ENCODE measurements at places on chromosomes 11 and 22. TPM values are rescaled to one million over a fixed set of nuclear protein-coding genes. Genes with fewer than 3 reads are reported as not detected.

BRMS1 gene
- total RNA-seq, result 37.8 TPM

HBG1 gene
- total RNA-seq, result not detected

OR51E2 gene
- not detected for total RNA-seq

DNA sequence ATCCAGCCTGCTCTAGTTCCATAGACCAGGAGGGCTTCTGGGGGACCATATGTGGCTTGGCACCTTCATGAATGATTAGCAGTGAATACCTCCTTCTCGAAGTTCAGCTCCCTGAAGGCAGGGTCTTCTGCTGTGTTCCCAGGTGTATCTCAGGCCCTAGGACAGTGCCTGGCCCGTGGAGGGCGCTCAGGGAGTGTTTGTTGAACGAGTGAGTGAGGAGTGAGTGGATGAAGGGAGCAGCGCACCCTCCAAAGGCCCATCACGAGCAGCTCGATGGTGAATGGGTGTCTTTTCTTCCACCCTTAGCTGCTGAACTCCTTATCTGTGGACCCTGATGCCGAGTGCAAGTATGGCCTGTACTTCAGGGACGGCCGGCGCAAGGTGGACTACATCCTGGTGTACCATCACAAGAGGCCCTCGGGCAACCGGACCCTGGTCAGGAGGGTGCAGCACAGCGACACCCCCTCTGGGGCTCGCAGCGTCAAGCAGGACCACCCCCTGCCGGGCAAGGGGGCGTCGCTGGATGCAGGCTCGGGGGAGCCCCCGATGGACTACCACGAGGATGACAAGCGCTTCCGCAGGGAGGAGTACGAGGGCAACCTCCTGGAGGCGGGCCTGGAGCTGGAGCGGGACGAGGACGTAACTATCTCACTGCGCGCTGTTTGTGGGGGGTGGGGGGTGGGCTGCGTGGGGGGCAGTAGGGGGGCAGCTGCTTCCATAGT, 9.5 kb downstream of the ANO1 start:
- H3K4me3 ChIP-seq, result no peak overlapping the region
- no peak overlapping the region for H3K27ac ChIP-seq
- DNase-seq, result no peak

RFPL3 gene
- total RNA-seq, result not detected

CAPN5 gene
- total RNA-seq, result 7.2 TPM

GRCh38 chr11:67629386-67630227, at the start of gene NUDT8:
Gene NUDT8, minus strand, starts transcription at chr11:67629937. Its CDS starts 26 bp downstream, at chr11:67629911.
- peak within 1 kb of the TSS; percentile 87 for H3K27ac ChIP-seq
- H3K4me3 ChIP-seq, result peak within 1 kb of the TSS; percentile 80
- peak; percentile 91 for DNase-seq
- no peaks in the 10 kb centered on the region for H3K36me3 ChIP-seq
- no peaks in the 10 kb centered on the region for H3K27me3 ChIP-seq

- no peaks in the 10 kb centered on the region for H3K36me3 ChIP-seq
- H3K27me3 ChIP-seq, result no peaks in the 10 kb centered on the region
- H3K27ac ChIP-seq, result peak overlapping the region; percentile 94
- peak overlapping the region; percentile 79 for H3K4me3 ChIP-seq
- DNase-seq, result peak; percentile 82
Measured at GRCh38 chr11:67352546-67353316, 615 bp downstream of the POLD4 start.

DNA sequence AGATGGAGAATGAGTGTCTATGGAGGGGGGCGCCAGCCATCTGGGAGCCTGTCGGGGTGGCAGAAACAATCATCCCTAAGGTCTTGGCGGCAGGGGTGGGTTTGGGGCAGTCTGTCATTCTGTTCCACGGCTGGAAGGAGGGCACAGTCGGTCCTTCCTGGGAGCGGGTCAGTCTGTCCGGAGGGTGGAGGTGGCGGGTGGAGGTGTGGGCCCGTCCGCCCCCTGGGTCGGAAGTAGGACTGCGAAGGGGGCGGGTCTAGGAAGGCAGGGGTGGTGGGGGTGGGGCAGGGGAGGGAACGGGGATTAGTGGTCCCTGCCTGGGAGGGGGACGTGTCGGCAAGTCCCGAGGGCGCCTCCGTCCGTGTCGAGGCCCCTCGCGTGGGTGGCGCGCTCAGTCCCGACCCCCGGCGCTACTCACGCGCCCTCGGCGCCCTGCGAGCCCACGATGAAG, 461 bp downstream of the TBC1D10A start:
- peak overlapping the region; percentile 87 for H3K4me3 ChIP-seq
- H3K27ac ChIP-seq, result peak overlapping the region; percentile 90
- no peak for DNase-seq
- H3K27me3 ChIP-seq, result no peaks in the 10 kb centered on the region

DNA sequence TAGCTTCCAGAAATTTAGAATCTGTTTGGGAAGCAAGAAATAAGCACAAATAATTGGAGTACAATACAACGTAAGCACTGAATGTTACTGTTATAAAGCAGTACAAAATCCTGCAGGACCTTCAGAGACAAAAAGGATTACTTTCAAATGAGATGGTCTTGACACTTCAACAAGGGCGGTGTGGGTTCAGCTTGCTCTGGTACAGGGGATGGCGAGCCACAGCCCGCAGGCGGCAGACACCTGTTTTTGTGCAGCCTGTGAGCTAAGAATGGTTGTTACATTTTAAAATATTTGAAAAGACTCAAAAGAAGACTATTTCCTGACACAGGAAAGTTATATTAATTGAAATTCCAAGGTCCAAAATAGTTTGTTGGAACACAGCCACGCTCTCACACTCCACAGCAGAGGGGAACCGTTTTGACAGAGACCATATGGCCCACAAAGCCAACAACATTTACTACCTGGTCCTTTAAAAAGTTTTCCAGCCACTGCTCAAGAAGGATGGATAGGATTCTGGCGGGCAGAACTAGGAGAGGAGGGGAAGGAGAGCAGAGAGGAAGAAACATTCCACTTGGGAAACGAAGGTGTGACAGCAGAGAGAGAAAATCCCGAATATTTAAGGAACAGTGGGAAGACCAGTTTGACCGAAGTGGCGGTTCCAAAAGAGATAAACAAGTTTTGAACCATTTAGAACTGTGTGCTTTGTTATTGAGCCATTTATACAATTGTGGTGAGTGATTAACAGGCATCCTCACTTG, 6.3 kb downstream of the PRDM10 start:
- no peak overlapping the region for H3K27ac ChIP-seq
- no peak overlapping the region for H3K4me3 ChIP-seq
- no peaks in the 10 kb centered on the region for H3K36me3 ChIP-seq
- H3K27me3 ChIP-seq, result no peaks in the 10 kb centered on the region
- peaks cover 19% of the 10 kb centered on the region for H3K4me1 ChIP-seq

PACSIN3 gene
- 28.6 TPM for total RNA-seq

DNA sequence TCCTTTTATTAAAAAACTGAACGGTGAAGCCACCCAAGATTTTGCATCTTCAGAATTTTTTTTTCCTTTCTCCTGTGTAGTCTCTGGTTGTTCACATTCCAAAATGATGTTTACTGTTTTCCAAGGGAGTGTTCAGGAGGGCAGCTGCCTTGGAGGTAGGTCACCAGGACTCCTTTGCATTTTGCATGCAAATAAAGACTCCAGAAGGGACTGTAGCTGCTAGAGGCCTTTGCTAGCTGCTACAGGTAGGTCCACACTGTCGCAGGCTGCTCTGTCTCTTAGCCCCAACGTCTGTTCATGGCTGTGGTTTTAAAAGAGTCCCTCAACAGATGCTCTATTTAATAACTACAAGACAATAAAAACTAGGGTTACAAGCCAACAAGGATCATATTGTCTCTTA, 11.4 kb downstream of the CTSC start:
- H3K36me3 ChIP-seq, result peaks cover 39% of the 10 kb centered on the region
- DNase-seq, result no peak
- peaks cover 24% of the 10 kb centered on the region for H3K4me1 ChIP-seq
- no peak overlapping the region for H3K27ac ChIP-seq
- H3K4me3 ChIP-seq, result no peak overlapping the region

CFAP300 gene
- 7.2 TPM for total RNA-seq

DNA sequence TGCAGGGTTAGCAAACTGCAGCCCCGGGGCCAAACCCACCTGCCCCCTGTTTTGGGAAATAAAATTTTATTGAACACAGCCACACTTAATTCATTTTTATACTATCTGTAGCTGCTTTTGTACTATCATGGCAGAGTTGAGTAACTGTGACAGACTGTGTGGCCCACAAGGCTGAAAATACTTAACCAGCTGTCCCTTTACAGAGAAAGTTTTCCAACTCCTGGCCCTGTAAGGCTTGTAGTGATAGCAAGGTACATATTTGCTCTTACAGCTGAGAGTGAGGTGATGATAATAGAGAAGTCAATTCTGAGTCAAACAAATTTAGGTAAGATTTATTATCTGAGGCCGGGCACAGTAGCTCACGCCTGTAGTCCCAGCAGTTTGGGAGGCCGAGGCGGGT, 87.4 kb upstream of the SLC6A5 start:
- H3K27ac ChIP-seq, result no peak overlapping the region
- no peak overlapping the region for H3K4me3 ChIP-seq
- H3K27me3 ChIP-seq, result no peaks in the 10 kb centered on the region
- peaks cover 3% of the 10 kb centered on the region for H3K36me3 ChIP-seq
- no peaks in the 10 kb centered on the region for H3K4me1 ChIP-seq
- no peak for DNase-seq

- H3K27ac ChIP-seq, result no peak overlapping the region
- H3K4me3 ChIP-seq, result no peak overlapping the region
- no peaks in the 10 kb centered on the region for H3K36me3 ChIP-seq
Measured at GRCh38 chr11:129785383-129786111, 30.1 kb upstream of the TMEM45B start.

DNA sequence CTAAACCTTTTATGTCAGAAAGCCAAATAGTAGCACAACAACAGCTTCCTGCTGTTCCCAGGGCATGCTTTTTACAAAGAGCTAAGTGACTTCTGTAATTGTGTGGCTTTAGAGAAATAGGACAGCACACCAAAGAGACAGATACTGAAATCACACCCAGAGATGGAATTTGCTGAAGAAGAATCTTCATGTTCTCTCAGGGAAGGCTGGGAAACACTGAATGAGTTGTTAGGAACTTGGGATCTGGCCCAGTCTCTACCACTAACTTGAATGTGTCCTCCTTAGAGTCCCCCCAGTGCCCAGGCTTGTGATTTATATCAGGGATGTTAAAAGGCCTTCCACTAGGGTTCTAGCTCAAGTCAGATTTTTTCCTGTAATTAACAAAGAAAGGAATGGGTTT, 175.2 kb downstream of the DBX1 start:
- DNase-seq, result no peak
- H3K4me1 ChIP-seq, result peaks cover 23% of the 10 kb centered on the region
- no peaks in the 10 kb centered on the region for H3K36me3 ChIP-seq

DNA sequence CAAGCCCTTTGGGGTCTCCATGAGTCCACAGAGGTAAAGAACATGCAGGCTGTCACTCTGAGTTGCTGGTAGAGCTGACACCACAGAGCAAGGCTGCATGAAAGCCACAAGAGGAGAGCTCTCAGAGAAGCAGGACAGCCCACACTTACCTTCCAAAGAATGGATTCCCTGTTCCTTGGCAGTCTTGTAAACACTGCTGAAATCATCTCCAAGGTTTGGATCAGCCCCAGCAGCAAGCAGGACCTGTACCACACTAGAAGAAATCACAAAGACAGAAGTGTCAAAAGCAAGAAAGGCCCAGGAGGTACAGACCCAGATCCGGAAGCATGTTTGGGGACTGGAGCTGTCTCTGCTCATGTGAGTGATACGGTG, 54.2 kb downstream of the CLPB start:
- DNase-seq, result no peak
- peaks cover 17% of the 10 kb centered on the region for H3K4me1 ChIP-seq
- H3K36me3 ChIP-seq, result no peaks in the 10 kb centered on the region
- peak overlapping the region; percentile 67 for H3K27ac ChIP-seq
- H3K27me3 ChIP-seq, result no peaks in the 10 kb centered on the region
- no peak overlapping the region for H3K4me3 ChIP-seq

OR52I2 gene
- total RNA-seq, result not detected

- H3K27me3 ChIP-seq, result peaks cover 13% of the 10 kb centered on the region
- no peaks in the 10 kb centered on the region for H3K36me3 ChIP-seq
- H3K27ac ChIP-seq, result no peak overlapping the region
- DNase-seq, result no peak
- no peaks in the 10 kb centered on the region for H3K4me1 ChIP-seq
Measured at GRCh38 chr11:46159680-46160079, 38.4 kb upstream of the PHF21A start.

CCDC81 gene
- 4.8 TPM for total RNA-seq

GRCh38 chr22:48367731-48368130, 1459.9 kb downstream of the BRD1 start:
- no peaks in the 10 kb centered on the region for H3K27me3 ChIP-seq
- peaks cover 15% of the 10 kb centered on the region for H3K4me1 ChIP-seq
- no peaks in the 10 kb centered on the region for H3K36me3 ChIP-seq
- DNase-seq, result no peak
- H3K27ac ChIP-seq, result no peak overlapping the region

GRCh38 chr22:38699784-38700183, 959 bp downstream of the JOSD1 start:
- H3K4me1 ChIP-seq, result peaks cover 65% of the 10 kb centered on the region
- no peaks in the 10 kb centered on the region for H3K27me3 ChIP-seq
- peak overlapping the region; percentile 79 for H3K4me3 ChIP-seq
- no peak for DNase-seq

- peak overlapping the region; percentile 52 for H3K4me3 ChIP-seq
- H3K27ac ChIP-seq, result peak overlapping the region; percentile 98
Measured at GRCh38 chr11:67117176-67117575, 1.9 kb upstream of the KDM2A start.

- H3K4me3 ChIP-seq, result peak overlapping the region; percentile 73
- peak overlapping the region; percentile 41 for H3K27ac ChIP-seq
- peaks cover 34% of the 10 kb centered on the region for H3K4me1 ChIP-seq
- H3K36me3 ChIP-seq, result no peaks in the 10 kb centered on the region
Measured at GRCh38 chr11:57639321-57640067, 10.2 kb downstream of the YPEL4 start.

ACR gene
- 0.62 TPM for total RNA-seq

IL10RA gene
- 37.7 TPM for total RNA-seq

DNAJB7 gene
- total RNA-seq, result not detected

KCNJ5 gene
- total RNA-seq, result 12.9 TPM

DNA sequence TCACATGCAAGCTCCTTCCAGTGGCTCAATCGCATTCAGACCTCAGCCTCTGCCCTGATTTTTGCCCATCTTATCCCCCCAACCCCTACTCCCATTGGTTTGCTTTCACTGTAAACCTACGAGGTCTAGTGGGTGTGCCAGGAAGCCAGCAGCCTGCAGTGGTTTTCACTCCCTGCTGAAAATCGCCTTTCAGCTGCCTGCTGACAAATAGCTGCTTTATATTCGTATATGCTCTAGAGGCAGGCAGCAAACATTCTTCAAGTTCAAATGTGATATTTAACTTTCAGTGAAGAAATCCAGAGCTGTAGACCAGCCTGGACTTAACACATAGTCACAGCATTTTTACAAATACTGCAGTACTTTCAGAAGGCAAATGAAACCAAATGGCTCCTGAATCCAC, 92.8 kb upstream of the APOA1 start:
- H3K4me3 ChIP-seq, result peak overlapping the region; percentile 30
- DNase-seq, result no peak
- H3K27me3 ChIP-seq, result no peaks in the 10 kb centered on the region
- peaks cover 21% of the 10 kb centered on the region for H3K36me3 ChIP-seq

PAK1 gene
- total RNA-seq, result 40.6 TPM

- no peak for DNase-seq
- no peak overlapping the region for H3K27ac ChIP-seq
- H3K27me3 ChIP-seq, result no peaks in the 10 kb centered on the region
- no peak overlapping the region for H3K4me3 ChIP-seq
Measured at GRCh38 chr11:101567071-101567470, 16.7 kb downstream of the TRPC6 start.

GRCh38 chr11:33847251-33847650, 44.6 kb downstream of the LMO2 start:
- peaks cover under 1% of the 10 kb centered on the region for H3K36me3 ChIP-seq
- H3K4me3 ChIP-seq, result no peak overlapping the region
- H3K27ac ChIP-seq, result no peak overlapping the region

GRCh38 chr22:23090457-23090835, 20.1 kb downstream of the GNAZ start:
- no peaks in the 10 kb centered on the region for H3K36me3 ChIP-seq
- H3K4me1 ChIP-seq, result no peaks in the 10 kb centered on the region
- H3K27ac ChIP-seq, result no peak overlapping the region
- no peaks in the 10 kb centered on the region for H3K27me3 ChIP-seq

All from lower lobe of right lung (tissue), 2 donors.